ENCODE measurements at places on chromosomes 4 and X.

DNA sequence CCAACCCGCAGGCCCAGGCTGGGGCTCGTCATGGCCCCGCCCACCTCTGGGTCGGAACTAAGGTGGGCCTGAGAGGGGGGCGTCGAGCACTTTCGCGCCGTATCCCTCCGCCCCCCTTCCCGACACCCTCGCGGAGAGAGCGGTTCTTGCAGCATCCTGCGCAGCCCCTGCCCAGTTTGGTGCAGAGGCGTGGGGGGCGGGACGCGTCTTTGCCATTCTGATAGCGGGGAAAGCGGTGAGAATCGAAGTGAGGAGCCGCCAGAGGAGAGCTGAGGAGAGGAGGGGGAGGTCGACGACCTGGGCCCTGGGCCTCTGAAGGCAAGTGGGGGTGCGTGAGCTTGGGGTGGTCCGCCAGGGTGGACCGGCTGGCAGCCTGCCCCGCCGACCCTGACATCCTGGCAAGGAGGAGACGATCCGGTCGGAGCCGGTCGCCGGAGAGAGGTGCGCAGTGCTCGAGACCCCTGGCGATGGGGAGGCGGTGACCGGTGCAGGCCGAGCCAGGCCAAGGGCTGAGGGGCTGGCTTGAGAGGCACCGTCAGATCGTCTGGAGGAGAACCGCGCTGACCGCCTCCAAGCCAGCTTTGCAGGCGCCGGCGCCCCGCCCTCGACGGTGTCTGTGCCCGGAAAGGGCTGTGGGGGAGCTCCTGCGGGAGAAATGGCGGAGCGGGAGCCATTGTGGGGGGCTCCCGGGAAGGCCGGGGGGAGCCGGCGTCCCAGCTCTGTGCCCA lies 25.5 kb downstream of the GPRASP3 start:
- DNase-seq = no peak

DNA sequence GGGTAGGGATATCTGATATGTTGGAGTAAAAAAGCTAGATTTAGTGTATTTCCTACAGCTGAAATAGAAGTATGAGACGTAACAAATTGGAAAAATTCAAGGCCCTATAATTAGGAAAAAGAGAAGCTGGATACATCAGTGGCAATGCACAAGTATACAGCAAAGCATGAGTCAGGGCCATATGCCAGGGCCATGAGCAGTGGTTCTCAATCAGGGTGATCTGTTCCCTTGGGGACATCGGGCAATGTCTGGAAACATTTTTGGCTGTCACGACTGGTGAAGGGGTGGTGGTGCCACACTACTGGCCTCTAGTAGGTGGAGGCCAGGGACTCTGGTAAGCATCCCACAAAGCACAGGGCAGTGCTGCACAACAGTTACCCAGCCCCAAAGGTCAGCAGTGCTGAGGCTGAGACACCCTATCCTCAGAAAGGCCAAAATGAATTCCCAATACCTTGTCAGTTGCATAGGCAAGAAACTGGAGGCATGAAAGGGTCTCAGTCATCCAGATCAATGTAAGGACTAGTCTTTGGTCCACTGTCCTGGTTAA lies 36.8 kb upstream of the NAP1L5 start:
- DNase-seq = no peak

- DNase-seq = no peak
Observed at GRCh38 chr4:116585246-116585645, 500.1 kb downstream of the TRAM1L1 start.

- DNase-seq = no peak
Observed at GRCh38 chrX:147901461-147902126, 10.1 kb upstream of the FMR1 start.

DNA sequence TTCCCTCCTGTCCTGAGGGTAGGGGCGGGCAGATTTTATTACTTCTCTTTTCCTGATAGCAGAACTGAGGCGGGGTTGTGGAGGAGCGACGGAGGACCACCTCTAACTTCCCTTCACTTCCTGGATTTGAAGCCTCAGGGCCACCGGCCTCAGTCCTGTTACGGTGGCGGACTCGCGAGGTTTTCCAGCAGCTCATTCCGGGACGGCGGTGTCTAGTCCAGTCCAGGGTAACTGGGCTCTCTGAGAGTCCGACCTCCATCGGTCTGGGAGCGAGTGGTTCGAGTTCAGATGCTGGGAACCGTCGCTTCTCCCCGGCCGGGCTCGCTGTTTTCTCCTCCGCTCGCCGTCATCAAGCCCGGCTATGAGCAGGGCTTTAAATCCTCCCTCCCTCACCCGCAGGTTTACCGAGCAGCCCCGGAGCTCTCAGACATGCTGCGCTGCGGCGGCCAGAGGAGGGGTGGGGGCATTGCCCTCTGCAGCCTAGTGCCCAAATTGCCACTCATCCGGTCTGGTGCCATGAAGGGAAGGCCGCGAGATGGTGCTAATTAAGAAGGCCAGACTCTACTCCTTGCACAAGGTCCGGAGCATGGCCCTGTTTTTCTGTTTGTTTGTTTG lies 23.3 kb downstream of the HAND2 start:
- DNase-seq = no peak

DNA sequence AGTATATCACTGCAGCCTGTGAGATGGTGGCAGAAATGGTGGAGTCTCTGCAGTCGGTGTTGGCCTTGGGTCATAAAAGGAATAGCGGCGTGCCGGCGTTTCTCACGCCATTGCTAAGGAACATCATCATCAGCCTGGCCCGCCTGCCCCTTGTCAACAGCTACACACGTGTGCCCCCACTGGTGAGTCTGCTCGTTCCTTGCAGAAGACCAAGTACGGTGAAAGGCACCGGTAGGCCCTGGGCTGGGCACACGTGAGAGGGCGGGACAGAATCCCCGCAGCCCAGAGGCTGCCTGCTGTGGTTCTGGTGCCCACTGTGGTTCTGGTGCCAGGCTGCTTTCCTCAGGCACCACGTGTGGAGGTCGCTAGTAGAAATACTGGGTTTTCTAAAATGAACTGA lies 31.2 kb upstream of the MSANTD1 start:
- no peak for DNase-seq

Measured in activated T-helper 1 cell treated with anti-CD3 and anti-CD28 coated beads, Interleukin-2, amount 50 U/mL, for 16 hours (primary cell).